ENCODE measurements at places on chromosomes 12 and 14.

DNA sequence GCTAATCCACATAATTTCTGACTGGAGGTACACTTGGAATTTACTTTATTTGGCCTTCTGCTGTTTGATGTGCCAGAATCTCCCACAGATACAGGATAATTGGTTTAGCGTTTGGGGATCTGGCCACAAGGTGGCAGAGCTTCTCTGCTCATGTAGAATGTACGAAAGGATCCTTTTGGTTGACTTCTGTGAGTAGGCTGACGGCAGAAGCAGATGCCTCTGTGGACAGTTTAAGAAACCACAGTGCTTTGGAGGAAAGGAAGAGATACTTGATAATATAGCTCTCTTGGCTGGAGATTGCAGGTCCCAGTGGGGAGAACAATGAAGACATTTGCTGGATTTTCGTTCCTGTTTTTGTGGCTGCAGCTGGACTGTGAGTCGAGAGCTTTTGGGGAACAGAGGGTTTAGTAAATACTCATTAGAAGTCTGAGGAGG lies 75.3 kb upstream of the OR4E1 start:
- peak; percentile 9 for DNase-seq

DNA sequence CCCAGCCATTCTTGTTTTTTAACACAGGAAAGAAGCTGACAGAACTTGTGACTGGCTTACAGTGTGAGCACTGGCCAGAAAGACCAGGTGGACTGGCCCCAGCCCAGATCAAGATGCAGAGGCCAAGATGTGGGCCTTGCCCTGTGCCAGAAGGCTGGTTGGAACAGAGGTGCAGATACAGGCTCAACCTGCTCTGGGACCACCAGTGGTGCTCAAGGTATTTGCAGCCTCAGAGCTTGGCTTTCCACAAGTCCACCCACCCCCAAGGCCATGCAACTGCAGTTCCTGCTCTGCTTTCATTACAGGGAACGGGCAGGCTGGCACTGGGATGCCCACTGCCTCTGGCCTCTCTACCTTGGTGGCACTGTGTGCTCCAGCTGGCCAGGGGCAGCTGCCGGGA lies 23.3 kb downstream of the ZFC3H1 start:
- DNase-seq, result no peak

DNA sequence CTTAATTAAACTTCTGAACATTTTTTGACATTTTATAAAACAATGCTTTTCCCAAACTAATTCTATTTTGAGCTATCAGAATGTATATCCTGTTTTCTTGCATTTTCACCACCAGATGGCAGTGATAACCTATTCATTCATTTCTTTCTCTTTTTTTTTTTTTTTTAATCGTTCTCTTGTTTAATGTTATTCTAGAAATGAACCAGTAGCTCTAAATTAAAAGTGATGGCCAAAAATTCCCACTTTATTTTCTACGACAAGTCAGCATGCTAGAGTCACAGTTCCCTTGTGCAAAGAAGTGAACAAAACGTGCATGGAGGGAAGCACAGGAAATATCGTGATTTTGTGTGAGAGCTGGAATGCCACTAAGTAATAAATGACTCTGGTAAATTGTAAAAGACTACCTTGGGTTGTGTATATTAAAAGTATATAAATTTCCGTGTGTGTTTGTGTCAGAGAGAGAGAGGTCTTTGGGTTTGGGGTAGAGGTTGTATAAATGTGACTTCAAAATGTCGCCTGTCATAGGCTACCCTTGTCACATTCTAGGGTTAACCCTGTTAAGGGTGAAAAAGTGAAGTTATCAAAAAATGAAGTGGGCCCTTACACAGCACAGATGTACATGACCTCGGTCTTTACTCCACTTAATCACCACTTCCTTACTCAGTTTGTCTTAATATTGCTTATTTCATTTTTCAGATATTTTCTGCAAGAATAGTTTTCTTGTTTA lies 40.4 kb upstream of the LDHB start:
- DNase-seq, result peak; percentile 42

GRCh38 chr12:47753021-47754001 lies 5.4 kb downstream of the RAPGEF3 start:
- no peak for DNase-seq

DNA sequence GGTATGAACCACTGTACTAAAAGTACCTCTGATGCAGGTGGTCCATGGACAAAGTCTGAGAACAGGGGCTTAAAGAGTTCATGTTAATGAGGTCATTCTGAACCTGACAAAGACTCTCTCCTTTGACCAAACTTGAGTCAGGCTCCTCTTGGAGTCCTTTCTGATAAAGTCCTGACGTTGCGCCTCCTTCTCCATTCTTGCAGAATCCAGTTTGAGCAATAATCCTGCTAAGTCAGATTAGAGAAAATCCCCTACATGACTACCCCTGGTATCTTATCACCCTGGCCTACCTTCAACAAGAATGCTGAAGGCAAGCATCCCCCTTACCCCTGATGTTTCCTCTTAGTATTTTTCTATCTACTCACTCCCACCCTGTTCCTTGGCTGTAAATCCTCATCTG lies 46.0 kb upstream of the ISM2 start:
- DNase-seq, result no peak

DNA sequence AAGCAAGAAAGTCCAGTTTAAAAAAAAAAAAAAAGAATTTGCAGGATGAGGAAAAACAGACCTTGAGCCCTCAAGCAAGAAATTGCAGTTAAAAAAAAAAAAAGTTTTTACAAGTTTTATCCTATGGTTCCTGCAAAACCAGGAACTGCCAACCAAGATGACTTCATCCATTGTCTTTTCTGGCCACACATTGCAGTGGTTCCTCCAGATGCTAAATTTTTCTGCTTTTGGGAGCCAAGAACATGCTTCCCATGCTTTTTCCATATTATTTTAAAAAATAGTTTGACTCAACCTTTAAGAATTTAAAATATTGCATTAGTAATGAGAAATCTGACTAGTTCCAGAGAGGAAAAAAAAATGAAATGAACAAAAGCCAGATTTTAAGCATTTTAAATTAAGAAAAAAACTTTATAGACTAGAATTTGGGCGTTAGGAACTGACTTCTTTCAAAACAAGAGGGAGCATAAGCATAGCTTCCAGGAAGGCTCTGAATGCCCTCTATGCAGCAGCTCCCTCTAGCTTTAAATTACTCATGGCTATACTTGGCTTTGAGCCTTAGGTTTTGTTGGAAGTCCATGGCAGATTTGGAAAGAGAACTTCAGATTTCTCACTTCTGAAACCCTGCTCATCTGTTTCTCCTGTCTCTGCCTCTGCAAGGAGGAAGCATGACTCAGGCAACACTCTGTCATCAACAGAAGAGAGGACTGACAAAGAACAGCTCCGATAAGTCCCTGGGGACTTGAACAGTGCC lies 124.5 kb downstream of the GPR65 start:
- peak; percentile 62 for DNase-seq

DNA sequence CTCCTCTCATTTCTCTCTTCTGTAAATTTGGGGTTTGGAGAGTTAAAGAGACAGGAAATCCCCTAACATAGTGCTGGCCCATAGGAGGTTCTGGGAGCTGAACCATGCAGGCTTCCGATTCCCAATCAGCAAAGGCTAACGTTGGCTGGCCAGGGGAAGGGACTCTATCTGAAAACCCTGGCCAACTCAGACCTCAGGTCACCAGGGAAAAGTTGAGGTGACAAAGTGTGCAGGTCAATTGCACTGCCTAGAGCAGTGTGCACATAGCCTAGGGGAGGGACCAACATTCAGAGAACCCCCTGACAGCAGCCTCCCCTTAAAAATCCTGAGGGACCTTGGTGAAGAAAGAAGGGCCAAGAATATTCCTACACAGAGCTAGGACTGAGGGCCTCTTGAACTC lies 38.9 kb downstream of the TTC7B start:
- DNase-seq, result no peak

DNA sequence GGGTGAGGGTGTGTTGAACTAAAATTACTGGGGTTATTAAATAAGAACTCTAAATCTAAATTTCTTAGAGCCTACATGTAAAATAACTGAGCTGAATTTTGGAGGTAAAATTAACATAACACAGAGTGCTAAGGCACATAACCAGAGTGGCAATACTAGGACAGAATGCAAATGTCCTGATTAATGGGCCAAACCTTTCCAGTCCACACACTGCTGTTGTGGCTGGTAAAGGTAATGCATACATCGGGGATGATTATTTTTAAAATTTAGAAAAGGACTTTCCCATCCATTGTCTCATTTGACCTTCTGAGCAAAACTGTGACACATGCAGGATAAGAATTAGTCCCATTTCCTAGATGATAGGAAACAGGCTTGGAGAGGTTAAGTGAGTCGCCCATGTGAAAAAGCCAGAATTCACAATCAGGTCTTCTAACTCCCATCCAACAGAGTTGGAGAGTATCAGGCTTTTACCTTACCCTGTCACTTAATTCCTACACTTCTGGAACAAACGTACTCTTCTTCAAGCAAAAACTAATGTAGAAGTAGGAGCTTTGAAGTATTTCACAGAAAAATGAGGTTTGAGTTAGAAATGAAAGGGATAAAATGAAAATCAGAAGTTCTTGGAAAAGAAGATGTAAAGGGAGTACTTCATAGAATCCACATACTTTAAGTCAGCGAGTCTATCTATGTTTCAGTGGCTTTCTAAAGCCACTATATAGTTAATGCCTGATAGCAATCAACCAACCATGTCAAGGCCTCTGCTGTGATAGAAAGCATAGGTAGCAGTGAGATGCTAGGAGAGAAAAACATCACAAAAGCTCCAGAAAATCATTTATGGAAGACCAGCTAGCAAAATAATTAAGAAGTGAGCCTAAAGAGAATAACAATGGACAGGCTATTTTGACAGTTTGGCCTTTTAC lies 334.9 kb upstream of the DIO2 start:
- DNase-seq, result no peak

Data from astrocyte of the cerebellum (primary cell).